ENCODE measurements at places on chromosomes 7 and 10.

DNA sequence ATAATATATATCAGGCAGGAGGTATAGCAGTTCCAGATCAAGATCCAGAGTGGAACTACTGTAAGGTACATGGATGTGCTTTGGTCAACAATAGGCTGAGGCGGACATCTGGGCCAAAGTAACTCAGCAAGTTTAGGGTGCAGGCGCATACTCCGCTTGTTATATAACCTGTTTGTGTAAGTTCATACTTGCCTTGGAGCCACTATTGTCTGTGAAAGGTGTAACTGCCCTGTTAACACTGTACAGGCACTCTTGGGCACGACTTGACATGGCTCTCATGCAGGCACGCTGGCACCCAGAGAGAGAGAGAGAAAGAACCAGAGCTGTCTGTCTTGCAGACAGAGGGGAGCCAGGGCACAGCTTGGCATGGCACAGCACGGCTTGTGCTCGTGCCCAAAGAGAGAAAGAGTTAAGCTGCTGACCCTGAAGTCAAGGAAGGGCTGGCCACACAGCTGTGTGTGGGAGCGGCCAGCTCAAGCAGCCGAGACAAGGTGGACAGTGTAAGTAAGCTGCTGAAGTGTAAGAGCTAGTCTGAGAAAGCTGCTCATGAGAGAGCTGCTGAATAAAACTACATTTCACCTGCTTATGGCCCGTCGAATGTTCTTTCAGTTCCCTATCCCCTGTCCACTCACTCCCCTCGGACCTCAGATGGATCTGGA is 47.8 kb upstream of the KAT6B start:
- DNase-seq = no peak

DNA sequence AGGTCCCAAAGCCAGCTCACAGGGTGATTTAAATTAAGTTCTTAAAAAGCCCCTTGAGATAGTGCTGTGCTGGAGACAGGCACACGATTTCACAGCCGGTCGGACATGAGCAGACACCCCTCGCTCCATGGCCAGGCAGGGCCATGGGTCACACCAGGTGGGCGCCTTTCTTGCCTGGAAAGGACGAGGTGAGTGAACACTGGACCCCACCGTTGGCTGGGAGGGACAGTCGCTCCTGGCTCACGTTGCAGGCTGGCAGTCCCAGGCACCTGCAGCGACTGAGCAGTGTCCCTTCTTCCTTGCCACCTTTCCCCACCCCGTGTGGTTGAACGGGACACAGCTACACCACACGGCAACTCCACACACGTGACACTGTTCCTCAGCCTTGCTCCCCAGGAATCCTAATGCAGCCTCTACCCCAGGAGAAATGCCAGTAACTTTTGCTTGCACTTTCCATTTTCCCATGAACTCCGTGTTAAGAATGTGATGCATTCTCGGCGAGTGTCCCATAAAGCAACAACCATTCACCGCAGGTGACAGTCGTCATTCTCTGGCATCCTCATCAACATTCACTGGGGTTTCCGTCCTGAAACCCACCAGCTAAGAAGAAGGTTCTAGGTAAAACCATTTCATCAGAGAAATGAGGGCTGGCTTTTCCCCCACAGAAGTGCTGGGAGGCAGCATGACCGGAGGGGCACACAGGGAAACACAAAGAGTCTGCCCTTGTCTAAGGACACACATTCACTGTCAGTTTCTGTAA is 217.4 kb downstream of the ZMYND11 start:
- DNase-seq = no peak

GRCh38 chr7:8765374-8765773 is 332.0 kb downstream of the NXPH1 start:
- DNase-seq = no peak

DNA sequence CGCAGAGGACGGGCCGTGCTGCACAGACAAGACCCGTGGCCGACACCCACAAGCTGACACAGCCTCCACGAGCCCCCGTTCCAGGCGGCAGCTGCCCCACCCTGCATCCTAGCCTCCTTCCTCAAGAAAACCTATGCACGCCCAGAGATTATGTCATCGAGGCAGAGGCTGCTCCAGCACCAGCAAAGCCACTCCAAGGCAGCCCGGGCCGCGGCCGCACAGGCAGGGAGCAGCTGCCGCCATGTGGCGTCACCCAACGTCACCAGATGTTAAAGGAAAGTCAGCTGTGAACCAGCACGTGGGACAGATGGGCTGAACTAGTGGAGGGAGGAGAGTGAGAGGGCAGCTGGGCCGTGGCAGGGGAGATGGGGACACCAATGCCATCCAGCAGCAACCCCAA is 59.8 kb downstream of the STK32C start:
- DNase-seq = no peak

- DNase-seq = no peak
Measured at GRCh38 chr7:2515424-2516193, 4.0 kb upstream of the LFNG start.

- DNase-seq = no peak
Measured at GRCh38 chr7:138668229-138668596, 32.9 kb downstream of the SVOPL start.

DNA sequence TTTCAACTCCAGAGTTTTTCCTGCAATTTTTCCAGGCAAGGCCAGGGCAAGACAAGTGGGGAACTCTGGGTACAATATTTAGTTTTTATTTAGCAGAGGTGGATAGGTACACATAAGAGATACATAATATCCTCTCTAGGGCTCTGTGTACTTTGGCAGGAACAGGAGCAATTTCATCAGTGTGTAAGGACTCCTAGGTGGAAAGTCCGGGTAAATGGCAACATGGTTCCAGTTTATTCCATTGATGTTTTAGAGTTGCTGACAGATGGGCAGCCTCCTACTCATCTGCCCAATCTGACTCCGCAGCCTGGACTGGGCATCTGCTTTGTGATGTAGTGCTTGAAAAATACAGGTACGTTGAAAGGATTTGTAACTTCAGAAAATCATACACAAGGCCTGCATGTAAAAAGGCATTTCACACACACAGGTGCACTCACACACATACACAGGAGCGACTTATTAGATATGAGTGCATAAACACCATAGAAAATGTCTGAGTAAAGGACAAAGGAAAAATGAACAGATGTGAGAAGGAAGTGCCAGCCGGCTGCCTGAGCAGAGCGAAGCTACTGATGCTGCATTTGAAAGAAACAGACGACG is 5.7 kb downstream of the PON1 start:
- DNase-seq = no peak

GRCh38 chr10:109030581-109031210 is 892.6 kb downstream of the XPNPEP1 start:
- no peak for DNase-seq

DNA sequence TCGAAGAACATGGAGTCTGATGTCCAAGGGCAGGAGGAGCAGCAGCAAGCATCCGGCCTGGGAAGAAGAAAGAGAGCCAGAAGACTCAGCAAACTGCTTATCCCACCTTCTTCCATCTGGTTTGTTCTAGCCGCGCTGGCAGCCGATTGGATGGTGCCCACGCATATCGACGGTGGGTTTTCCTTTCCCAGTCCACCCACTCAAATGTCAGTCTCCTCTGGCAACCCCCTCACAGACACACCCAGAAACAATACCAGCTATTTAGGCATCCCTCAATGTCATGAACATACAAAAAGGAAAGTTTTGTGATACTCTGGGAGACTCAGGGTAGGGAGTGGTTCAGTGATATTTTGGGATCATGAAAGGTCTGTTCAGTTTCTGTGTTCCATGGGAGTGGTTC is 139.6 kb downstream of the LYZL1 start:
- no peak for DNase-seq

GRCh38 chr7:162632-163297 is 29.6 kb upstream of the FAM20C start:
- DNase-seq = no peak

- no peak for DNase-seq
Measured at GRCh38 chr10:63761243-63761642, 240.0 kb downstream of the REEP3 start.

DNA sequence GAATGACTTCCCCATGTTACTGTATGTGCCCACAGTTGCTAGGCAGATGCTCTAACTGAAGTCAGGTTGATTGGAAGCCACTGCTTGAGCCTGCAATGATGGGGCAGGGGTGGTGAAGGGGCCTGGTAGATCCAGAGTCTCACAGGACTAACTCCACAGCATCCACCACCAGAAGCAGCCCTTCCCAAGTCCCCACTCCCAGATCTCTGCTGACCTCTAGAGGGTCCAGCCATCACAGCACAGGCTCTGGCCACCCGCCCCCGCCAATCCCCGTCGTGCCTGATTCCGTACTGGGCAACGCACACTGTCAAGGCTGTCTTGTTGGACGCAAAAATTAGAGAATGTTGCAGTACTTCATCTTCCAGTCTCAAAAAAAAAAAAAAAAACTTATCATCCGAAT is 136.8 kb upstream of the PDE1C start:
- DNase-seq = no peak

DNA sequence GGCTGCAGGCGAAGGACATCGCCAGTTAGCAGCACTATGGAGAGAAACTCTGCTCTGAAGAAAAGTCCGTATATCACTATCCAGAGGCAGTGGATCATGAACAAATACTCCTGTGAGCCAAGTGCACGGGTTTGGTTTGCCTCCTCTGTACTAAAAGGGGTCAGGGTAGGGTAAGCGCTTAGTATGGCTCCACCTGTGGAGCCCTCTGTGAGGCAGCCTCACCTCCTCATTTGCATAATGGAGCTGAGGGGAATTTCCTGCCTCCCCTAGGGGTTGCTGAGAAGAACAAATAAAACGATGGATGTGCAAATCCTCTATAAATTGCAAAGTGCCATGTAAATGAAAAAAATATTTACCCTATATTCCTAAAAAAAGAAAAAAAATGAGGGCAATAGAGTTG is 63.4 kb downstream of the GPR26 start:
- DNase-seq = no peak

- DNase-seq = no peak
Measured at GRCh38 chr10:124671486-124672075, 72.6 kb downstream of the FAM53B start.

GRCh38 chr10:11863353-11864109 is 40.4 kb downstream of the PROSER2 start:
- DNase-seq = no peak

- no peak for DNase-seq
Measured at GRCh38 chr7:146401939-146402338, 285.3 kb downstream of the CNTNAP2 start.

- DNase-seq = no peak
Measured at GRCh38 chr7:92282930-92283329, 37.2 kb downstream of the ANKIB1 start.

DNA sequence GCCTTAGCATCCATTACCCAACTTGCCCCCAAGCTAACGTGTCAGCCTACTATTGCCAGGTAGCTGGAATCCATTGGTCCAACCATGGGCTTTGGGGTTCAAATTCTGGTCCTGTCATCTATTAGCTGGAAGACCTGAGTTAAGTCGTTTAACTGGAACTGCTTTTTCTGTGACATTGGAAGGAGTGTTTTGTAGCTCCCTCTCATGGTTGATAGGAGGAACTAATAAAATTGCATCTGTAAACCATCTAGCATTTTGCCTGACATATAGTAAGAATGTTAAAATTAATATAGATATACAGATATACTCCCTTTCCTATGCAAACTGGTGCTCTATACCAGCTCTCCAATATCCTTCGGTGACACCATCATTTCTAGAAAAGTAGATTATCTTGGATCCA is 23.8 kb upstream of the SLF2 start:
- no peak for DNase-seq

DNA sequence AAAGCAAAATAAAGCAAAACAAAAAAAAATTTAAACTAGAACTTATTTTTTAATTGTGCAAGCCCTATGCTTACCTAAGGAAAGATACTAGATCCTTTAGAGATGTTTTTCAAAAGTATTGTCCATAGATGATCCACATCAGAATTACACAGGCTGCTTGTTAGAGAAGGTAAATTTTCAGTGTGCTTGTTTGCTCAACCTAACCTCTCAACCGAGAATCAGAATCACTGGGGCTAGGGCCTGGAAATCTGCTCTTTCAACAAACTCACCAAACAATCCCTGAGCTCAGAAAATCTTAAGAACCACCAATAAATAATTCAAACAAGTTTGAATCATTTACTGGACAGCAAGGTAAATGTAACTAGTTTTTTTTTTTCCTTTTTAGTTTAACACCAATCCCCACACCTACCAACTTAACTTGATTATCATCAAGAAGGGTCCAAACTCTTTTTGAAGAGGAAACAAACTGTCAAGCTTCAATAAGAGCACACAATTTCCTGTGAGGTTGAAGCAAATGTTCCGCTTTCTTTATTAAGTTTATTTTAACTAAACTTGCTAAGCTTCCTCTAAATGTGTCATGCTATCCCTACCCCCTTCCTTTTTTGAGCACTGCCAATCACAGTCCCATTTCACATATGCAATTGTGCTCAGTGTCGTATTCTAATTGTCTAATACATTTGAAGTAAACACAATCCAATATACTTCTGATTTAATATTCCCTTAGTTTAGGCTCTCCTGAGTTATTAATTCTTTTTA is 7.4 kb upstream of the TSPAN33 start:
- DNase-seq = no peak

DNA sequence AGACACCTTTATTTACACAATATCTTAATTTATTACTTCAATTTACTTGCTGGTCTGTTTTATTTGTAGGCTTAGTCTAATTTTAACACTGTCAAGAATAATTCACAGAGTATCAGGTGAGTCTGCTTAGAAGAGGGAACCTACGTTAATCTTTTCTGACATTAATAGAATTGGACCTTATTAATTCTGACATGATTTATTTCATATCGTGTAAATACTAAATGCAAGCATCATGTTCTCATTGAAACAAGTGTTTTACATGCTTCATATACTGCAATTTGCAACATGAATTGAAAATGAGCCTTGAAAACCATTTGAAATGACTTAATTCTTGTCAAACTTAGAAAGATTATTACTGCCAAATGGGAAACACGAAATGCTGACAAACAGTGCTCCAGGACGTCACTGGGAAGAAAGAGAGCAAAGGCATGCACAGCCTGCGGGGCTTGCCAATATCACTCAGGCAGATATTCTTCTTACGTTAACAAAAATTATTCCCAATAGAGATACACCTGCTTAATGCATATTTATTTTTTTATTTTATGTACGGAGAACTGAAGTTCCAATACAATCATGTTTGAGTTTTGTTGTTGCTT is 282.0 kb upstream of the AKR1E2 start:
- DNase-seq = no peak
